Activated CD4-positive, alpha-beta T cell treated with anti-CD3 and anti-CD28 coated beads for 48 hours (primary cell): ENCODE measurements at places on chromosomes 11 and 22.
A peak's percentile ranks its signal among the peaks of the same experiment; 100 is the strongest.

DNA sequence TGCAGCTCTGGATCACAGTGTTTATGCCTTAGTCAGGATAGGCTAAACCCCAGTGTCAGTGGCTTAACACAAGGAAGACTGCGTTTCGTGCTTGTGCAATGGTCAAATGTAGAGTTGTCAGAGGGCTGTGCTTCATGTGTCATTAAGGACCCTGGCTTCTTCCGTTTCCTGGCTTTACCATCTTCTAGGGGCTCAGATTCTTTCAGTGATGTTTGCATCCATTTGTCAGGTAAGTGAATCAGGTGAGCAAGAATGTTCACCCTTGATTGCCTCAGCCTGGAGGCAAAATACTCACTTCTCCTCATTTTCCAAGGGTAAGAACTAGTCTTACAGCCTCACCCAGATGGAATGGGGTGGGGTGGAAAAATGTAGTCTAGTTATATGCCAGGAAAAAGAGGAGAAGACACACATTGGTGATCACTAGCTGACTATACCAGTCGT is 20.5 kb upstream of the AMOTL1 start:
- DNase-seq, result no peak

DNA sequence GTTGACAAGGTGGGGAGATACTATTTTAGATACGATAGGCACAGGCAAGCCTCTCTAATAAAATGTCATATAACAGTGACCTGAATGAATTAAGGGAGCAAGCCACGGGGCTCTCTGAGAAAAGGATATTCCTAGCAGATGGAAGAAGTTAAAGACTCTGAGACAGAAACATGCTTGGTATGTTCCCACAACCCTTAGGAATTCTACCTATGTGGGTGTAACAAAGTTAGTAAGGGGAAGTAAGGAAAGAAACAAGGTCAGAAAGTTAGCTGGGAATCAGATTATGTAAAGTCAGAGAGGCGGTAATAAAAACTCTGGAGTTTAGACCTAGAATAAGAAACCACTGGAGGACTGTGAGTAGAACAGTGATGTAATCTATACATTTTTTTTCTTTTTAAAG is 59.7 kb upstream of the GDPD4 start:
- DNase-seq, result no peak

DNA sequence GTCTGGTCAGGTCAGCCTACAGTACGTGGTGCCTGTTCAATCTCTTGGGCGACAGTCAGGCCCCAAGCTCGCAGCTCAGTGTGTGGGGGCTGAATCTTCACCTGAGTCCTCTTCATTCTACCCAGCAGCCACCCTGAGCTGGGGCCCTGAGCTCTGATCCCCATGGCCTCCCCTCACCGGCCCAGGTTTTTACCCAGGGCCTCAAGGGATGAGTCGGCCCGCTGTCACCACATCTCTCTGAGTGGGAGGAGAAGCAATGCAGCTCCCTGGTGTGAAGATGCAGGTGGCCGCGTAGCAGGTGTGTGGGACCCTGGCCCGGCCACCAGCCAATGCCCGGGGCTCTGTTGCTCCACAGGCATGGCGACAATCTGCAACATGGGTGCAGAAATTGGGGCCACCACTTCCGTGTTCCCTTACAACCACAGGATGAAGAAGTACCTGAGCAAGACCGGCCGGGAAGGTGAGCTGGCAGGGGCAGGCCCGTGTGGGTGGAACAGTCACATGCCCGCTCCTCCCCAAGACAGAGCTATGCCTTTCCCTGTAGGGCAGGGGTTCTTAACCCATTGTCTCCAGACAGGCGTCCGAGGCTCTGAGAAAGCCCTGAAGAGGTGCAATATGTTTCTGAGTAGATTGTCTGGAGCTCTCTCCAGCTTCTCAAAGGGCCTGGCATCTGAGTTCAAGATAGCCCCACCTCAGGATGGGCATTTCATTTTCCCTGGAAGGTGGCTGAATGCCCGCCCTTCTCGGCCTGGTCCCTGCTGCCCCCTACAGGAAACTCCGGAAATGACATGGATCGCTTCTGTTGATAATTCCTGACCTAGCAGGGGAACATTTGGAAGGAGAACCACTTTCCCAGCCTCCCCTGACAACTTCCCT is 26.9 kb downstream of the POLR3H start:
- peak; percentile 74 for DNase-seq

DNA sequence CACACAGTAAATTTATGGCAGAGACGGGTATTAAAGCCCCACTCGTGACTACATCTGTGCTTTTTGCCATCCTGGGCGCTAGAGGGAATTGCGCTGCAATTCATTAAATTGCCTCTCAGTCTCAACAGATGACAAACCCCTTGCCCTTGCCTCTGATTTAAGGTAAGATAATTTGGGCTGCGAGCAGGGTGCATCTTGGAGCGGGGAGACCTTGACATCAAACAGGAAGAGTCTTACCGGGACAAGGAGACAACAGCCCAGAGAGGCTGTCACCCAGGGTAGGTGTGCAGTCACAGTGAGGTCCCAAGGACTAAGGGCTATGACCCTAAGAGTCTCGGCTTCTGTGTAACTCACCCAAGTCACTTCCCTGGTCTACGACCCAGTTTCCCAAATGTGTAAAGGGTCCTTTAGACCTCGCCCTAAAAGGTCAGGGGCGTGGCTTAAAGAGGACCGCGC is 449 bp upstream of the TOM1 start:
- no peak for DNase-seq

DNA sequence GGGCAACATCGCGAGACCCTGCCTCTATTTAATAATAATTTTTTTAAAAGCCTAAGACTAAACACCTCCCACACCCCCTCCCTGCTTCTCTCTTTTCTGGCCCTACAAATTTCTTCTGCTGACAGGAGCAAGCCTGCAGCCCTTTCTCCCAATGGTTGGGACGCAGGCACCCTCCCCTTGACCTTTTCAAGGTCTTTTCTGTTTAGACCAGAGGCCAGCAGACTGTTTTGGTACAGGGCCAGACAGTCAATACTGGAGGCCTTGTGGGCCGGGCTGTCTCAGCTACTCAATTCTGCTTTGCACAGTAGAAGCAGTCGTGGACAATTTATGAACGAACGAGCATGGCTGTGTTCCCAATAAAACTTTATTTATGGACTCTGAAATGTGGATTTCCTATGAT is 92.3 kb downstream of the SCN3B start:
- DNase-seq, result no peak

DNA sequence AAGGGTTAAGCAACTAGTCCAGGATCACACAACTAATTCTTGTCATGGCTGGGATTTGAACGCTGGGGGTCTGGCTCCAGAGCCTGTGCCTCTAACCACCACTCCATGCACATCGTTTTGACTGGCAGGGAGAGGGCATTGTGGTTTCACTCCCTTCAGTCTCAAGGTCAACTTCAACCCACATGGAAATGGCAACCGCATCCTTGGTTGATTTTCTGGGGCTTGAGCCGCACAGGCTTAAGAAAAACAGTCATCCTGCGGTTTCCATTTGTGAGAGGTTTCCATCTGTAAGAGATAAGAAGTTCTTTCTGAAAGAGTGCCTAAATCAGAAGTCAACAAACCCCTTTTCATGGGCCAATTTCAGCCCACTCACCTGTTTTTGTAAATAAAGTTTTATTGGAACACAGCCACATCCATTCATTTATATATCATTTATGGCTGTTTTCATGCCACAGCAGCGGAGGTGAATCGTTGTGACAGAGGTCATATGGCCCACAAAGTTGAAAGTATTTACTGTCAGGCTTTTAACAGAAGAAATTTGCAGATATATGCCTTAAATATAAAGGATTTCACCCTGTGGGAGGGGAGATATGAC is 65.7 kb downstream of the SGSM1 start:
- no peak for DNase-seq

DNA sequence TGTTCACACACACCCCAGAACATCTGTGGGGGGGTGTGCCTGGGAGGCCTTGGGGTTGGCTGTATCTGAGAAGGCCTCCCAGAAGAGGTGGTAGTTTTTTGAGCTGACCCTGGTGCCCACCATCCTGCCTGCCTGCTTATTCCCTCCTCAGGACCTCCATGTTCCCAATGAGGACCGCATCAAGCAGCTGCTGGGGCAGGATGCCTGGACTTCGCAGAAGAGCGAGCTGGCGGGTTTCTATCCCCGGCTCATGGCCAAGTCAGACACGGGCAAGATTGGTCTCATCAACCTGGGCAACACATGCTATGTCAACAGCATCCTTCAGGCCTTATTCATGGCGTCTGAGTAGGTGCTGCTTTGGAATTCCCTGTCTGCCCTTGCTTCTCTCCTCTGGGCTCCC is 17.0 kb downstream of the USP35 start:
- no peak for DNase-seq

DNA sequence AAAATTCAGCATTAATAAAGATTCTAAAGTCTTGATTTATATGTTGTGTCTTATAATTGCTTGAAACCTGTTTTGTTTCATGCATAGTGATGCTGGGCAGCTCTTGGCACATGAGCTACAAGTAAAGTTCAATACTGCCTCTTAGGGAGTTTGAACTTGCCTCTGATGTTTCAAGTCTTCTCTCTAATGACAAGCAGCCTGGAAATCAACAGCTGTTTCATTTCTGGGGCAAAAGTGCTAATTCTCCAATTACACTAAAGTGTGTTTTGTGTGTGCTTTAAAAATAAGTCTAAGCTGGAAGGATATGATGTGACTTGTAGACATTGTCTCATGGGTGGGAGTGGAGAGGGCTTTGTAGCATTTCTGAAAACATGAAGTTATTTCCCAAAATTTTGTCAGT is 23.7 kb upstream of the SESN3 start:
- no peak for DNase-seq

DNA sequence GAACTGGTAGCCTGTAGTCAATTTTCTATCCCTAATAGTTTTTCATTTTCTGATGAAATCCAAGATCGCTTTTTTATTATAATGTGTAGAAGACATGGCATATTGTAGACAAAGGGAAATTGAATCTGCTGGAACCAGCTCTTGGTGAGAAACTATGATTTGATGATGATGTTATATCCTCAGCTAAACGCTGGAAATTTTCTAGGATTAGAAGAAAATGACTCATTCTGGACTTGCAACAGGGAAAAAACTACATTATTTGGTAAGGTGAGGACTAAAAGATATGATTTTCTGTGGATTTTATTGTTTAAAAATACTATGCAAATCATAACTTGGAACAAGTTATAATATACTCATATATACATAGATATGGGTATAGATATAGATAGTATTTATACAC is 14.1 kb upstream of the PGM2L1 start:
- DNase-seq, result no peak

- DNase-seq, result no peak
These were observed 1072.4 kb downstream of the BRD1 start for GRCh38 chr22:48755059-48755949.

DNA sequence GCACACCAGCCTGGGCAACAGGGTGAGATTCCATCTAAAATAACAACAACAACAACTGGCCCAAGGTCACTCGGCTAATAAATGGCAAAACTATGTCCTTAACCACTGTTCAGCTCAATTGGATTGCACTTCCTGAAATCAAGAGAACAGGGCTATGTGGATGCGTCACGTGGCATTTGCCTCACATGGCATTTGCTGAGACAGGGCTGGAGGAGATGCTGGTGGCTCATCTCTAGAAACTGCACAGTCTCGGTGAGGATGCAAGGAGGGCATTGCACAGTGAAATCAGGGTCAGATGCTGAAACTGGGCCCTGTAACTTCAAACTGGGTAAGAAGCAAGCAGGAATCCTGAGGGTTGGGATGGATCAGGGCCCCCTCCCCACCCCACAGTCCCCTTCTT is 171.9 kb downstream of the BUD13 start:
- no peak for DNase-seq

DNA sequence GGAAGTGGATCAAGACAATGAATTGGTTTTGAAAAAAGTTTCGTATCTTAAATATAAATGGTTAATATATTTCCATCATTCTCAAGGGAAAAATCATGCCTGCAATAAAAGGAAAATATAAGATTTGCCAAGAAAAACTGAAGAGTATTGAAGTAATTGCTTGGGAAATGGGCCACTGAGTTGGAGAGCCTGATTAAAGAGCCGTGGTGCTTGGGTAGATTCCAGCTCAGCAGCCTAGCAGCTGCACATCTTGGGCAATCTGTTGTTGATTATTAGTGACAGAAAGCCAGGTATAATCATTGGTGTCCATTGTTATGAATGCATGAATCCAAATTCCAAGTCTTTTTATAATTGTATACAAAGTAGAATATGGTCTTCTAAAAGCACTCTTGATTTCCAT is 800.9 kb upstream of the CHORDC1 start:
- no peak for DNase-seq

GRCh38 chr11:124301548-124301947 is 12.2 kb downstream of the OR8D1 start:
- no peak for DNase-seq
